Hematopoietic multipotent progenitor cell treated with erythropoietin and hydrocortisone succinate and interleukin-3 and kit ligand, for 8 days (in vitro differentiated cells): ENCODE measurements at places on chromosomes 11 and 22.

GRCh38 chr11:70433966-70434812 lies 35.9 kb downstream of the CTTN start:
- no peak for DNase-seq

- no peak for DNase-seq
These were observed 96.8 kb downstream of the WNT7B start for GRCh38 chr22:45880091-45880715.

GRCh38 chr11:33773404-33773986 lies 825 bp downstream of the FBXO3 start:
- DNase-seq, result peak; percentile 41

DNA sequence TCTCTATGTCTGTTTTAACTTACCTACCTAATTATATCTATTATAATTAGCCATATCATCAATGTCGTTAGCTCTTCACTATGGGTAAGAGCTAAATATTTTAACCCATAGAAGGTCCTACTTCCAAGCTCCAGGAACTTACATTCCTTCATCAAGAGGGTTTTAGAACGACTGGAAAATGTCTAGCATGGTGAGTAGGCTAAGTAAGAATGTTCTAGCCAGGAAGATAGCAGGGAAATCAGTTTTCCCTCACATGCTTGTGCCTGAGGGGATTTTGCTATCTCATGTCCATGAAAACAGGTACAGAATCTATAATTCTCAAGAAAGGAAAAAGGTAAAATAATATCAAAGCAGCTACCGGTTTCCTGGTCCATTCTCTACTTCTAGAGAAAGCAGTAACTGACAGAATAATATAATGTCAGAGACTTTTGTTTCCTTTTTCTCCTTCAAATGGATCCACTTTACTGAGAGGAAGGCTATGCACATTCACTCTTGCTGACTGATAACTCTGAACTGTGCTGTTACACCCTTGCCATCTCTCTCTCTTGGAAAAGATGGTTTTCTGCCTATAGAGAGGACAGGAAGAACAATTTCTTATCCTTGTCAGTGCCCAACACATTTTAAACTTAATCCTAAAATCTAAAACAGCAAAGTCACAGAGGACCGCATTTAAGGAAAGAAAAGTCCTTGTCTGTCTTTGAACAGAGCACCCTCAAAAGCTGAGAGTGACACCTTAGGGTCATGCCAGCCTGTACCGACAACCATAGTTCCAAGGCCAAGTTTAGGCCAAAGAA lies 67.0 kb downstream of the MAML2 start:
- DNase-seq, result no peak

- DNase-seq, result no peak
These were observed 6.4 kb downstream of the ARL14EP start for GRCh38 chr11:30329150-30329940.

DNA sequence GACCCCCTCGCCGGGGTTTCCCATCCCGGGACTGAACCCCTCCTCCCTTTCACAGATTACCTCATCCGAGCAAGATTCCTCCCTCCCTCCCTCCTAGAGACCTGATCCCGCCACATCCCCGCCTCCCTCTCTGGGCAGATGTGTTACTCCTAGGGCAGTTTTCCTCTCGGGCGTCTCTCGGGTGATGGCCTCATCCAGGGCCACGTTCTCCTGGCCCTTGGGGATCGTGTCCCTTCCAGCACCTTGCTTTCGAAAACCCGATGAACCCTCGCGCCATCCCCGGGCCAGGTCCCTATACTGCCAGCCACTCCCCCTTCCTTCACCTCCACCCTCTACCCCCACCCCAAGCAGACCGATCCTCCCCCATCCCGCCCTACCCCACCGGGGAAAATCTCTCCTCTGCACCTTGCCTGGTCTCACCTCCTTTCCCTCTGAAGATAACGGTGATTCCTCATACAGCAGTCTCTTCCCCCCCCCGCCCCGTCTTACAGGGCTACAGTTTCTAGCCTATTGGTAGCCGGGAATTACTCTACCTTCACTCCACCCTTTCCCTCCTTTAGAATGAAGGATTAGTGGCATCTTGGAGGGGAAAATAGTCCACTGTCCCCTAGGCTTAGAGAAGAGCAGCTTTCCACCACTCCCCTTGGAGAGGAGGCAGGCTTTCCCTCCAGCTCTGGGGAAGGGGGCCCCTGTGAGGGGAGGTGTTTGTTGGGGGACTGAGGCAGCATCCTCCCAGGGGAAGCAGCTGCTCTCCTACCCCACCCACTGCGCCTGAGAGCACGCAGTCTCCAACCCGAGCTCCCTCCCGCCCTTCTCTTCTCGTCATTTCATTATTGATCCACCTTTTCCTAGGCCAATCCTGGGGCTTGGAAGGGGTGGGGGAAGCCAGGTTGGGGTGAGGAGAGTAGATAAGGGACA lies 1.2 kb downstream of the KMT2A start:
- DNase-seq, result peak; percentile 71

DNA sequence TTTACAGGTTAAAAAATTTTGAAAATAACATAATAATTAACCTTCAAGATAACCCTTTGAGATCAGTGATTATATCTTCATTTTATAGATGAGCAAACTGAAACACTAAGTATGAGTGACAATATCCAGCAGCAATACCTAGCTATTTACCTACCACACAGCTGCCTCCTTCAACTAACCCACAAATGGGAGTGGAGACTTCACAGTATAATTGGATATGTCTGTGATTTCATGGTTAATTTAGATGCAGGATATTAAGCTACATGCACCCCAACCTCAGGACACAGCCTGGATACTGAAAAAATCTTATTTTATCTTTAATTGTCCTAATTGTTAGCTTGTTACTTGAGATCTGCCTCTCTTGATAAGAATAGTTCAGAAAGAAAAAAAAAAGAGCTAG lies 297.2 kb upstream of the ANO5 start:
- DNase-seq, result no peak

GRCh38 chr22:30252411-30253204 lies 6.0 kb upstream of the LIF start:
- no peak for DNase-seq

DNA sequence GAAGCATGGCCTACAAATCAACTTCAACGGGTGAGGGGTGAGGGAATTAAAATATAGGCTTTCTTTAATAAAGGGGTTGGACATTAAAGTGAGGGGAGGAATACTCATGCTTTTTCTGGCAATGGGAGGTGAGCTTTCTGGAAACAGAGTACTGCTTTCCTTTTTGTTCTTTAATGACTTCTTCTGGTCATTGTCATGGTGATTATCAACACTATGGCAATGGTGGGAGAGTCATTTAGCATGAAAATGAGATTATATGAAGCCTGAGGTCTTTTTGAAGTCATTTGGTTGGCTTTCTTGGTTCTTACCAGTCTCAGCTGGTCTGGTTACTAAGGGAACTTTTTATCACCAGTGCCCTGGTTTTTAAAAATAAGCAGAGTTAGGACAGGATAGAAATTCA lies 475.8 kb upstream of the LRRC4C start:
- DNase-seq, result no peak

- DNase-seq, result no peak
These were observed 5.6 kb downstream of the ALX4 start for GRCh38 chr11:44304091-44305025.

DNA sequence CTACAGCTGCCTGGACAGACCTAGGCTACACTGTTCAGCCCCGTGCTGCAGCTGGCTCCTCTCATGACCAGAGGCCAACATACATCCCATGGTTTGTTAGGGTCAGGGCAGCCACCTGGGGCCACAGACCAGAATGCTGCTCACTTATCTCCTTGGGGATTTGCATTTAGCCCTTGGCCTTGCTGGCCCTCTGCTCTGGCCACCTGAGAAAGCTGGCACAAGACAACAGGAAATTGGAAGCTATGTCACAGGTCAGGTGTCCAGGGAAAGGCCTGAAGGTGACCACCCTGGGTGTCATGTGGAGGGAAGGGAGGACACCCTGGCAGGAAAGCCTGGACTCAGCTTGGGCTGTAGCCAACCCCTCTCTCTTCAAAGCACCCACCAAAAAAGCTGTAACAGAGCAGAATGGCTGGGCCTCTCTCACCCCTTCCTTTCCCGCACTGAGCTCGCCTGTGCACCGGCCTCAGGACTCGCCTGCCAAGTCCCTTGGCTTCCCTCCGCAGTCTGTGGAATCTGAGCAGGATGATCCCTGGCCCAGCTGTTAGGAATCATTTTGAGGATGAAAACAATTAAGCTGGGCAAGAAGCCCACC lies 86.3 kb downstream of the SNX19 start:
- DNase-seq, result no peak

DNA sequence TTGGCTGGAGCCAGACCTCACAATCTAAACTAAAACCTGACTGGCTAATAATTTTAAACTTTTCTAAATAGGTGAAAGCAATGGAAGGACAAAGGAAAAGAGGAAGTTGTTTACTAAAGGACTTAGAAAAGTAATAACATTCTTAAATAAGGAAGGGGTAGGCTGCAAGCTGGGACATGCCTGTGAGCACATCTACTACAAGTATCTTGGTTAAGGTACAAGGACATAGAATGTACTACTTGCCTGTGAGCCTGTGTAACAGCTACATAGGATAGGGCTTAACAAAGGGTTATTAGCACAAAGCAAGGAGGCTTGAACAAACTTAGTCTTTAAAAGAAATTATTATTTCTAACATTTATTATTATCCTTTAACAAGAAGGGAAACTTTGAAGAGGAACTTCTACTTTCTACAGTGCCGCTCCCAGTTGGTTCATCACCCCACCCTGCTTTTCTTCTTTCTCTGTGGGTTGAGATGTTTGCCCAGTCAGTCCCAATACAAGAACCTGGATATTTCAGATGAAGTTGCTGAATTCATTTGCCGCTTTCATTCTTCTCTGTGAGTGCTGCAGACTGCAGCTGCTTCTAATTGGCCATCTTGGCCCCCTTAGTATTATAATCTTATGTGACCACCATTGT lies 87.5 kb downstream of the PRMT3 start:
- DNase-seq, result no peak

DNA sequence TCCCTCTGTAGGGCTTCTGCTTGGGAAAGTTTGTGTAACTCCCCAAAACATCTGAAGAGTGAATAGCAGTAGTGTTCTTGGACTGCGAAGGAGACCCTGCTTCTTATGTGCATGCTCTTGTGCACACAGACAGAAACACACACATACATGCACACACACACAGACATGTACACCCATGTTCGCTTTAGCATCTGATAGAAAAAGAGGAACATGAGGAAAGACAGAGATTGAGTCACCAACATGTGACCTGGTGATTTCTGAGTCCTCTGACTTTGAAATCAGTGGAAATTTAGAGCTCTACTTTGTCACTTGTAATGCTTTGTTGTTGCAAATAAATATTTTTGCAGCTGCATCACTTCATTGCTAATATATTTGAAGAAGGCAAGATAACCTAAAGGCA lies 23.8 kb downstream of the CD44 start:
- DNase-seq, result no peak

- DNase-seq, result no peak
These were observed 85.0 kb downstream of the ATG16L2 start for GRCh38 chr11:72899238-72899637.

GRCh38 chr11:130112071-130112830 lies 42.6 kb downstream of the APLP2 start:
- no peak for DNase-seq

DNA sequence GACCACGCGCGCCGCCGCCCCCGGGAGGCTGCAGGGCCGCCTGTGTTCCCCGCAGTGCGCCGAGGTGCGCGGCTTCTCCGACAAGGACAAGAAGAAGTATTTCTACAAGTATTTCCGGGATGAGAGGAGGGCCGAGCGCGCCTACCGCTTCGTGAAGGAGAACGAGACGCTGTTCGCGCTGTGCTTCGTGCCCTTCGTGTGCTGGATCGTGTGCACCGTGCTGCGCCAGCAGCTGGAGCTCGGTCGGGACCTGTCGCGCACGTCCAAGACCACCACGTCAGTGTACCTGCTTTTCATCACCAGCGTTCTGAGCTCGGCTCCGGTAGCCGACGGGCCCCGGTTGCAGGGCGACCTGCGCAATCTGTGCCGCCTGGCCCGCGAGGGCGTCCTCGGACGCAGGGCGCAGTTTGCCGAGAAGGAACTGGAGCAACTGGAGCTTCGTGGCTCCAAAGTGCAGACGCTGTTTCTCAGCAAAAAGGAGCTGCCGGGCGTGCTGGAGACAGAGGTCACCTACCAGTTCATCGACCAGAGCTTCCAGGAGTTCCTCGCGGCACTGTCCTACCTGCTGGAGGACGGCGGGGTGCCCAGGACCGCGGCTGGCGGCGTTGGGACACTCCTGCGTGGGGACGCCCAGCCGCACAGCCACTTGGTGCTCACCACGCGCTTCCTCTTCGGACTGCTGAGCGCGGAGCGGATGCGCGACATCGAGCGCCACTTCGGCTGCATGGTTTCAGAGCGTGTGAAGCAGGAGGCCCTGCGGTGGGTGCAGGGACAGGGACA lies 2.7 kb downstream of the NLRP6 start:
- DNase-seq, result no peak

DNA sequence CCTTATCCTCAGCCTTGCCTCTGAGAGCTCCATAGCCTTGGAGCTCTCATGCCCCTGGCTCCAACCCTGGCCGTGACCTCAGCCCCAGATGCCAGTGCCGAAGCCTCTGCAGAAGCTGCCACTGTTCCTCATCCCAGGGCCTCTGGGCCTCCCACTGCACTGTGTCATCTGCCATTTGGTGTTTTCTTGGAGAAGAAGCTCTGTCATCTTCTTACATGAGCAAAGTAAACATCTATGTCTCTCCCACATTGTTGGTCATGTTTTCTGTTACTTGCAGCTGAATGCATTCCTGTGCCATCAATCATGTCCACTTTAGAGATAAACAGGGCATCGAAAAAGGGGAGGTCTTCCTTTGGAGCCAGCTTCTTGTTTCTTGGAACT lies 45.0 kb upstream of the FTH1 start:
- no peak for DNase-seq

GRCh38 chr11:14179116-14179820 lies 179.7 kb downstream of the RRAS2 start:
- DNase-seq, result no peak

GRCh38 chr11:26622181-26622580 lies 50.1 kb upstream of the MUC15 start:
- DNase-seq, result no peak

- peak; percentile 57 for DNase-seq
These were observed 15.2 kb downstream of the DDX17 start for GRCh38 chr22:38490915-38491314.

DNA sequence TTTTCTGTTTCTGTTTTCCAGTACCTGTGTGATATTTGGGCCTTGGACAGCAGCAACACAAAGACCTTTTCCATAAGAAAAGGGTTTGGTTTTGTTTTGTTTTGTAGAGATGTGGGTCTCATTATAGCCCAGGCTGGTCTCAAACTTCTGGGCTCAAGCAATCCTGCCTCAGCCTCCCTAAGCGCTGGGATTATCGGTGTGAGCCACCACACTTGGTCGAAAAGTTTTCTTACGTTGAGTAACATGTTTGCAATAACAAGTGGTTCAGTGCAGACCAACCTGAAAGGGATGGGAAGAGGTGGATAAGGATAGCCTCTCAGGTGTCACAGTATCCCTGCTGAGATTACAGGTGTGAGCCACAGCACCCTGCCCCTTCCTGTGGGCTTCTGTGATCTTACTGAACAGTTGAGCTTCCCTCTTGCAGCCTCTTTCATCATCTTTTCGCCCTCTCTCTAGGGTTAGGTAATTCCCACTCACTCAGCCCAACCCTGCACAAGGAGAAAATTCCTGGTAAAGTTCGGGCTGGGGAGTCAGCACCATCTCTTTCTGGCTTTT lies 3.5 kb upstream of the MRPL48 start:
- DNase-seq, result no peak

- DNase-seq, result no peak
These were observed 39.4 kb downstream of the MCM5 start for GRCh38 chr22:35439365-35439717.
